Eye (tissue), 1 donor: ENCODE measurements at places on chromosomes 11 and 22.

DNA sequence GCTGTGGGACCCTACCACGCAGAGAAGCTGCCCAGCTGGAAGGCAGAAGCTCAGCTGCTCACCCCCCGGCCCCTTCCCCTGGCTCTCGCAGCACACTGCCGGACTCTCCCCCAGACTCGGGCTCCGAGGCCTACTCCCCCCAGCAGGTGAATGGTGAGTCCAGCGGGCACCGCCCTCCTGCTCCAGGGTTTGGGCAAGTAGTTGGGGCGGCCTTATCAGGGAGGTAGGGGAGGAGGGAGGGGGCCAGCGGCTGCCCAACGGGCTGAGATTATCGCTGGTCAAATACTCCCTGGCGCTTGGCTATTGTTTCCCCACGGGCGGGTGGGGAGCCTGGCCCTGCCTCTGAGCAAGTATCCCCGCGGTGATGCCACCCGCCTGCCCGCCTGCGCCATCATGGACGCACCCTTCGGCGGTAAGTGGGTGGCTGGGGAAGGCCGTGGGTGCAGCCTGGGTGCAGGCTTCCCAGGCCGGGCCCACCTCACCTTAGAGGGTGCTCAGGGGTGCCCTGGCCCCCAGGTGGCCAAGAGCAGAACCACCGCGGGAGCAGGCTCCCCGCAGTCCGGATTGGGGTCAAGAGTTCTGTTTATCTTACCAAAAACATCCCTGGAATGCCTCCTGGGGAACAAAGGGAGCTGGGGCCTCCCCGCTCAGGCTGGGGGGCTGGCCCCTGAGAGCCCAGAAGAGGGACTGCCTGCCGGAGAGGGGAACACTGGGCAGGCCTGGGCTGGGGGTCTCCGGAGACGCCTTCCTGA is 16.9 kb downstream of the MYRF start:
- DNase-seq, result peak; percentile 64

GRCh38 chr11:118896921-118897591 is 13.4 kb downstream of the CXCR5 start:
- DNase-seq, result no peak

GRCh38 chr11:37500425-37500824 is 902.4 kb upstream of the RAG2 start:
- no peak for DNase-seq

DNA sequence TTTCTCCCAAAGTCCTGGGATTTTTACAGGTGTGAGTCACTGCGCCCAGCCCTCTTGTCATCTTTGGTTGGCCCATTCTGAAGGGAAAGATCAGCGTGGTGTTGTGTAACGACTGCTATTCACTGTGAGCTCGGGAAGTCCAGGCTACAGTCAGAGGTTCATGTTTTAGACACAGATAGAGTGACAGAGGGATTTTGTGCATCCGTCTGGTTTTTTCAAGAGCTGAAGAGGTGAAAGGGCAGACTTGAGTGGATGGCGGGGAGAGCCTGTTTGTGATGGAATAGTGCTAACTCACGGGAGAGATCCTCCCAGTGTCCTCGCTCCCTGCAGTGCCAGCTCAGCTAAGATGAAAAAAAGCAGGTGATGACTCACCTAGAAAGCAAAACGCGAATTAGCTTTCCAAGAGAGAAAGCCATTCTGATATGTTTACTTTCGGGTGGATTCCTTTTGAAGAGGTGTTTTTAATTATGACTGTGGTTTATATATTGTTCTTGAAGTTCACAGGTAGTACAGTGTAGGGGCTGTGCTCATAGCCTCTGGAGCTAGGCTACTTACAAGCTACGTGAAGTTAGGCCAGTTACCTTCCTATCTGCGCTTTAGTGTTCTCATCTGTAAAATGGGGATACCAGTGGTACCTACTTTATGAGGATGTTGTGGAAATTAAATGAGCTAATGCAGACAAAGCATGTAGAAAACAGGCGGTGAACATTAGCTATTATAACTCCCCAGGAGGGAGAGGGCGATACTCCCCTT is 67.2 kb downstream of the C11orf91 start:
- no peak for DNase-seq

- no peak for DNase-seq
Observed at GRCh38 chr11:69538854-69539253, 57.4 kb downstream of the LINC01488 start.

- DNase-seq, result no peak
Observed at GRCh38 chr11:6232899-6233298, 1.5 kb downstream of the FHIP1B start.

GRCh38 chr11:26204101-26204500 is 127.8 kb upstream of the ANO3 start:
- no peak for DNase-seq

DNA sequence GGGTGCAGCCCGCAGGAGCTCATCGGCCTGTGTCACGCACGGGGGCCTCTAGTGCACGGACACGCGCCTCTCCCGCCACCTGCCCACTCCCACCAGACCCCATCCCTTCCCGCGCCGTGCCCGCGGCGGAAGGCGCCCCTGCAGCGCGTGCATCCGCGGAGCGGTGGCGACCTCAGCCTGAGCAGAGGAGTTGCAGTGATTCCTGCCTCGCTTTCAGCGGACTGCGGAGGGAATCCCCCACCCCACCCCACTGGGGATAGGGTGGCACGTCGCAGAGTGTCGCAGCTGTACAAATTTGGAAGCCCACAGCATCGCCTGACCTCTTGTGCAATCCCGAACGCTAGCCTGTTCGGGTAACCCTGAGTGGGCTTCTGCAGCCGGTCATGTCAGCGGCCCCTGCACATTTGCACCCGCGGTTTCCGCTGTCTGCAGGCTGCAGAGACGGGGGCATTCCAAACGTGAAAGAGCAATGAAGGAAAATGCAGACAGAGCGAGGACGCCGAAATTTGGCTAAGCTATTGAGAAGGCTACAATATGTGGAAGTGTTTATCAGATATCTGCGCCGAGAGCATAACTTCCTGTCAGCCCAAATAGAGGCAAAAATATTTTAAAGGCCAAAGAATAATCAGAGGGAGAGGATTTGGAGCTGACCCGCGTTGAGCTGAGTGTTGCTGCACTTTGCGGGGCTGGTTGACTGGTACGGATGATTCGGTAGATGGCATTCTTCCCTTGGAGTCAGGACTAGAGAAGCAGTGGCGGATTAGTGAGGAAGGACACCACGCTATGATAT is 617 bp upstream of the ARHGAP20 start:
- peak; percentile 87 for DNase-seq

DNA sequence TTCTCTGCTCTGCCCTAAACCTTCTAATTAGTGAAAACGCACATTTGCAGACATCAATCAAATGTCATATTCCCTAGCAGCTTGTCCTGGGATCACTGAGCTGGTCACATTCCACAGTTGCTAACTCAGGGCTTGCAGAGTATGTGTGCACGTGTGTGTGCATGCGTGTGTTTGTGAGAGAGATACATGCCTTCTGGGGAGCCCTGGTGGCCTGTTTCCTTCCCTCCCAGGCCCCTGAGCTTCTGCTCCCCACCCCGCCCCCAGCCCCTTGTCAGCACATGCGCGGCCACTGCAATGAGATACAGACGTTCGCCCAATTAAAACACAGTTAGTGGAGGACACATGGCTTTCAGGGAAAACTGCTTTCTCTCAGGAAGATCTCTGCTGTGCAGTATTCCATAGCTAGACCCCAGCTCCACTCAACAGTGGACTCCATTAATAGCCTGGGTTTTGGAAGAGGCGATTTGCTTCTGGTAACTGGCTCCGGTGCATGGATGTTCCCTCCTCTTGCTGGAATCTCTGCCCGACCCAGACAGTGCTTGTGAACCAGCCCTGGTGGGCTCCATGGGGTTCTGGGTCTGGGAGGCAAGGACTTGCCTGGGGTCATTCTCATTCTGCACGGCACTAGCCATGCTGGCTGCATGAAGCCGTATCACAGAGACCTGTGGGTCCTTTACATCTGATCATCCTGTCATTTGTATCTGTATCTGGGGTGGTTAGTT is 17.7 kb downstream of the LRP5 start:
- peak; percentile 86 for DNase-seq

- peak; percentile 84 for DNase-seq
Observed at GRCh38 chr11:131910523-131911387, 540.3 kb downstream of the NTM start.

DNA sequence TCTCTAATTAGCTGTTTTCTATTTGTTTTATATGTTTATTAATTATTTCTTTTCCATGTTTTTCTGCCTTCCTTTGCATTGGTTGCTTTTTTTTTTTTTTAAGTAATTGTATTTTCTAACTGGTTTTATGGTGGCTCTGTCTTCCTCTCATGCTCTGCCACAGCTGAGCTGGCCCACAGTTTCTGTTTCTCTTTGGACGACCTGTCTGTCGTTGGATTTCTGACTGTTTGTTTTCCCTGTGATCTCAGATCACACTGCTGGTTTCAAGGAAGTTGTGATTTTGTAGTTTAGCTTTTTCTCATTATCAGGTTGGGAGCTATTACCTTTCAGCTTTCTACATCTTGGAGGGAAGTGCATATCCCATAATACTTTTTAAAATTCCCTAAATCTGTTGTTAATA is 15.9 kb upstream of the OR6M1 start:
- no peak for DNase-seq

- DNase-seq, result no peak
Observed at GRCh38 chr11:68983801-68984200, 3.0 kb upstream of the MRGPRD start.

DNA sequence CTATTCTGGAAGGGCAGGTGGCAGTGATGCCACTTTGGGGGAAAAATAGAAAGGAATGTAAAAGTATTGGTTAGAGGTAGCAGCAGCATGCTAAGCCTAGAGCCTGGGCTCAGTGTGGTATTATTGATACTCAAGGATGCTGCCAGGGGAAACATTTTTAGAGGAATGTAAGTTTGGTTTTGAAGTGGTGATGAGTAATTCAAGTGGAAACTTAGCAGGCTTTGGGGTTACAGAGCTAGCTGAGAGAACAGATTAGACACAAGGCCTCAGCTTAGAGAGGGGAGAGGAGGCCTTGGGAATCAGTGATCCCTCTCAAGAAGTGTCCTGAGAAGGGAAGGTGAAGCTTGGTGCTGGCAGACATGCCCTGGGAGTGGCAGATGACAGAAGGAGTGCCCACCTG is 32.9 kb upstream of the DDI1 start:
- no peak for DNase-seq

DNA sequence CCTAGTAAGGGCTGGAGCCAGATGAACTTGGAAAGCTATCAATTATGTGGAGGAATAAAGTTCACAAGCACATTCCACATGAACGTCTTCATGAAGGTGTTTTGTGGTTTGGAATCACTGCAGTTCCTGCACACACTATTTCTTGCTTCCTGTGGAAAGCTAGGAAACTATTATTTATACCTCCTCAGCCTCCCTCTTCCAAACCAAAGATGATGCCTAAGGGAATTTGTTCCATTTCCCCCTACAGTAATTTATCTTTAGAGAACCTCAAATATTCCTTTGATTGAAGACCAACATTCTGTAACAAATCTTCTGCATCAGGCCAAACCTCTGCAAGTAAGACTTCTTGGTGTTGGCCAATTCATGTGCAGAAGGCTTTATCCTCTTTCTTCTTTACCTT is 115.8 kb upstream of the ARHGAP20 start:
- no peak for DNase-seq

GRCh38 chr11:133621611-133622010 is 89.3 kb upstream of the OPCML start:
- DNase-seq, result no peak
